ENCODE measurements at places on chromosomes 12 and 14.
A peak's percentile ranks its signal among the peaks of the same experiment; 100 is the strongest.

DNA sequence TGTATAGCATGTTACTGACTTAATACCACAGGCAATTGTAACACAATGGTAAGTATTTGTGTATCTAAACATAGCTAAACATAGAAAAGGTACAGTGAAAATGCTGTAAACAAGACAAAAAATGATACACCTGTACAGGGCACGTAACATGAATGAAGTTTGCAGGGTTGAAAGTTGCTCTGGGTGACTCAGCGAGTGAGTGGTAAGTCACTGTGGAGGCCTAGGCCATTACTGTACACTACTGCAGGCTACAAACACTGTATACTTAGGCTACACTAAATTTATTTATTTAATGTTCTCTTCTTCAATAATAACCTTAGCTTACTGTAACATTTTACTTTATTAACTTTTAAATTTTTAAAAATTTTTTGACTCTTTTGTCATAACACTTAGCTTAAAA is 158.4 kb downstream of the IPO8 start:
- DNase-seq = no peak

GRCh38 chr14:54768501-54769129 is 134.0 kb downstream of the GCH1 start:
- DNase-seq = no peak

GRCh38 chr14:68696266-68696665 is 96.6 kb downstream of the ZFP36L1 start:
- no peak for DNase-seq

DNA sequence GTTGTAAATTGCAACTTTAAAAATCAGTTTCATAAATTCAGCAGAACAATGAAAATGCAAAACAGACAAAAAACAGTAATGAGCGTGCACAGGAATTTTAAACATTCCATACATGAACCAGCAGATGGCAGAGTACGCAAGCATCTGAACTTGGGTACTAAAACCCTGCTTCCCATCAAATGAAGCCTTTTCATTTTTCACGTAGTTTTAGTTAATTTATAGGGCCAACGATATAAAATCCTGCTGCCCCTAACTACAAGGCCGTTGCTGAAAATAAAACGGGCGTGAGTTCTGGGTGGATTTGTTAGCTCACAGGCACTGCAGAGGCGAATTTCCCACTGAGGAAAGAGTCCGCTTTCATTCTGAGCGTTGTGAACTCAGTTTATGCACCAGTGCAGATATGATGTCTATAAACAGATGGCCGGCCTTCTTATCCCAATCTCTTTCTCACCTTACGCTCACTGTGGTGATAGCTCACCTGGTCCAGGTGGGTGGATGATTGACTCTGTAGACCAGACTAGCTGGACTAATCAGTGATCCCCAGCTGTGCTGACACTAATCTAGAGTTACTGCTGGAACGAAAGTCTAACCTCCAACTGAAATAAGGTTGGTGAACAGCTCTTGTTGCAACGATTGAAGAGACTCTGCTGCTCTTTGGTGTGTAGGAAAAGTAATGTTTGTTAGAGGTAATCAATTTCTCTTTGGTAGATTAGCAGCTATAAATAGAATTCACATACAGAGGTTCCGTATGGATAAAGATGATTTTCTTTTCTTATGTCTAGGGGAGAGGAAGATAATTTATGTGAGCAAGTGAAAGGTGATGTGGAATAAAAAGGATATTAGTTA is 89.2 kb downstream of the PDZRN4 start:
- DNase-seq = peak; percentile 29

DNA sequence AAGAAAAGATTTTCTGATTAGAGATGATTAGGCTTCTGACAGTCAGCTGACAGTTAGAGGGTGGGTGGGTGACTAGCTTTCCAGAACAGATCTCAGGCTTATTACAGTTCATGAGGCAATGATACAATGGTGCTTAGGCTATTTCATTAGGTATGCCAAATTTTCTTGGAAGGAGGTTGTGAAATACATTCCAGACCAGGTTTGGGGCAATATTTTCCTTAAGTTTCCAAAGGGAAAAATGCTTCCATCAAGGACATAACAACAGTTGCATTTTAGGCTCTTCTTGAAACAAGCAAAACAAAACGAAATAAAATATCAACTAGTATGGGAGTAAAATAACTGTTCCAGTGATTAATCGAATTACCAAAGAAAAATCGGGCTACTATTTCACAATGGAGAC is 59.3 kb upstream of the CNTN1 start:
- no peak for DNase-seq

GRCh38 chr12:110108309-110109036 is 15.7 kb upstream of the IFT81 start:
- DNase-seq = no peak

GRCh38 chr14:78752518-78753188 is 582.5 kb downstream of the NRXN3 start:
- DNase-seq = no peak

- peak; percentile 98 for DNase-seq
These were observed at the start of gene CD63 for GRCh38 chr12:55728939-55729818. Gene CD63 (minus strand): TSS chr12:55729009. CDS start chr12:55728341, 668 bp downstream.

- DNase-seq = no peak
These were observed 127.3 kb upstream of the TMPO start for GRCh38 chr12:98388126-98388525.

GRCh38 chr12:12691549-12691948 is 4.4 kb downstream of the GPR19 start:
- DNase-seq = peak; percentile 27

GRCh38 chr14:94975366-94975765 is 182.0 kb downstream of the DICER1 start:
- DNase-seq = no peak

GRCh38 chr12:132545164-132545953 is 55.4 kb downstream of the FBRSL1 start:
- no peak for DNase-seq

- DNase-seq = no peak
These were observed 373.1 kb upstream of the DDHD1 start for GRCh38 chr14:53526200-53526599.

DNA sequence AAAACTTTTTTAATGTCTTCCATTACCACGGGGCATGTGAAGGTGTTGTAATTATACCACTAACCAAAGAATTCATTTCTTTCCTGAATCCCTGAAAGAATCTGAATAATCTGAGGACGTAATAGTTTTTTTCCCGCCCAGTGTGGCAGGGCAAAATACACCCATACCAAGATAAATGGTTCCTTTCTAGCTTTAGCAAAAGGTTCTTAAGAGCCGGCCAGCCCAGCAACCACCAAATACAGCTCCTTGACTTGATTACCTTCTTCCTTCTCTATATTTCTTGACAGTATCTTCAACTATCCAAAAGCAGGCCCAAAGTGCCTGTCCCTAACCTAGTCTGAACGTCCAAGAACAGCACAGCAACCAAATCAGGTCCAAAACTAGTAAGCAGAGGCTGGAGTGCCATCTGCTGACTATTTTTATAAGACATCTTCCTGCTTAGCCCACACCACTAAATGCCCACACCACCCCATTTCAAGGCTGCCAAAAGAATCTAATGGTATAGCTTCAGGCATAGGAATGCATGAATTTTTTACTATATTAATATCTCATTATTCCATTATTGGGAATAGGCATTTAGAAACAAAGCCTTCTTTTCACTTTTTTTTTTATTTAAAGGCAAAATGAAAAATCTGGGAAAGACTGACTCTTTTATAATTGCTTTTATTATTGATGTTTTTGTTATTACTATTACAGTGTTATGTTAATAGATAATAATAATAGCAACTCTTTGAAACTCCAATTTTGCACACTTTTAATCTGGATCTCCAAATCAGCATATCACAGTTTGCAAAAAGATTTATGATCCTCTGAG is 524.4 kb downstream of the MED13L start:
- DNase-seq = peak; percentile 24

GRCh38 chr12:124497658-124498057 is 69.8 kb downstream of the NCOR2 start:
- DNase-seq = peak; percentile 76

- DNase-seq = no peak
These were observed 104.4 kb upstream of the PRB2 start for GRCh38 chr12:11499806-11500187.

GRCh38 chr14:51616256-51616655 is 35.5 kb upstream of the FRMD6 start:
- no peak for DNase-seq

DNA sequence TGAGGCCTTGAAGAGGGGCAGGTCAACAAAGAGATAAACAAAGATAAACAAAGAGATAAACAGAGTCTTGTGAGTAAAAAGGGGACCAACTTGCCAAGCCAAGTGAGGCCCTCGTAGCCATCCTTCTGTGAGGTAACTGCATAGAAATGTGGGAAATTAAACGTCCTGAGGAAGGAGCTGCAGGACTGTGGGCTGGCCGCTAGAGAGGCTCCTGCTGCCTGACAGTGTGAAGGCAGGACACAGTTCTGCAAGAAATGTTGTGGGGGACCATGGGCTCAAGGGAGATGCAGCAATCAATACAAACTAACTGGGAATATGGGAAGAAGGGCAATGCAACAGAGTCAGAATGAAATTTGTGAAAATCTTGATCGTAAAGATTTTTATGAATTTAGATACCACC is 91.9 kb downstream of the SLC8A3 start:
- DNase-seq = no peak

DNA sequence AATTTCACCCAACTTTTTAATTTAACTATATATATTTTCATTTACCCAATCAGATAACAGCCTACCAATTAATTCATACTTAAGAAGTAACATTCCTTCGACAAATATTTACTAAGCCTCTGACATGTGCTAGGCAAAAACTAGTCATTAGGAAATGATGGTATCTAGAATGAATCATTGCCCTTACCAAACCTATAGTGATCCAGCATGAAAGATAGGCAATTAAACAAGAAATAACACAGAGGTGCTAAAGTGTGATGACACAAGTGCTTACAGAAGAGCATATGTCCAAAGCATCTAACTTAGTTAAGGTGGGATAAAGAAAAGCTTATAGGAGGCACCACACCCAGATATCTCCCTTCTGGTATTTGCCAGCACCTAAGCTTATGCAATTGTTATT is 166.5 kb upstream of the RASSF8 start:
- DNase-seq = no peak

DNA sequence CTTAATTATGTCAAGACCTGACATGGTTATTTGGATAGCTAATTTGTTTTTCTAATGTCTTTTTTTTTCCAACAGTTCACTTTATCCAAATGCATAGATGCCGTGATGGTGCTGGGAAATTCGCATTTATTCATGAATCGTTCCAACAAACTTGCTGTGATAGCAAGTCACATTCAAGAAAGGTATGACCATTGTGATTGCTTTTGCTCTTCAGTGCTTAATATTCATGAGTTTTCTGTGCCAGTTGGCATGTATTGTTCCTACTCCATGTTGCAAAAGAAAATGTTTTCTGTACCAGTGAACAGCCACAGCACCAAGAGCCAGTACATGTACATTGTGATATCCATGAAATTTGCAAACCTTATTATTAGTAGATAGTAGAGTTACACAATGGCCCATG is 11.8 kb downstream of the GTF2H3 start:
- DNase-seq = no peak

DNA sequence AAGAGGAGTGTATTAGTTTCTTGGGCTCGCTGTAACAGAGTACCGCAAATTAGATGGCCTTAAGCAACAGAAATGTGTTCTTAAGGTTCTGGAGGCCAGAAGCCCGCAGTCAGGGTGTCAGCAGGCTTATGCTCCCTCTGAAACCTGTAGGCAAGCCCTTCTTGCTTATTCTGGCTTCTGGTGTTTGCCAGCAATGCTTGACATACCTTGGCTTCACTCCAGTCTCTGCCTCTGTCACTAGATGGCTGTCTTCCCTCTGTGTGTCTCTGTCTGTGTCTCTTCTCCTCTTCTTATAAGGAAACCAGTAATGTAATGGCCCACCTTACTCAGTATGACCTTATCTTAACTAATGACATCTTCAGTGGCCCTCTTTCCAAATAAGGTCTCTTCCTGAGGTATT is 85.1 kb downstream of the DERA start:
- DNase-seq = no peak

DNA sequence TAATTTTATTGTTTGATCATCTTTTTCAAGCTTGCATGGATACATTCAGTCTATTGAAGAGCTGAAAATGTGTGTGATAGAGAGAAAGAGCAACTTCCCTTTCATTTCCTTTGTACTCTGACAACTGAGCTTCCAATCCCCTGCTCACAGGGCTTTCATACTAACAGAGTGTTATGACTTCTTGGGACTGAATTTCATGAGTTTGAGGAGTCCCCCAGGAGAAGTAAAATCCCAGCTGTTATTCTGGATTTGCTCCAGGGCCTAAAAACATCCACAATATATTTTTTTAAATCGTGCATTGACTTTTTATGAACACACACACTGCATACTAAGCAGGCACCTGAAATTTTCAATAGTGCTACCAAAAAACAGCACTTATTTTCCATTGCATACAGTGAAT is 195.8 kb upstream of the CAND1 start:
- DNase-seq = no peak

DNA sequence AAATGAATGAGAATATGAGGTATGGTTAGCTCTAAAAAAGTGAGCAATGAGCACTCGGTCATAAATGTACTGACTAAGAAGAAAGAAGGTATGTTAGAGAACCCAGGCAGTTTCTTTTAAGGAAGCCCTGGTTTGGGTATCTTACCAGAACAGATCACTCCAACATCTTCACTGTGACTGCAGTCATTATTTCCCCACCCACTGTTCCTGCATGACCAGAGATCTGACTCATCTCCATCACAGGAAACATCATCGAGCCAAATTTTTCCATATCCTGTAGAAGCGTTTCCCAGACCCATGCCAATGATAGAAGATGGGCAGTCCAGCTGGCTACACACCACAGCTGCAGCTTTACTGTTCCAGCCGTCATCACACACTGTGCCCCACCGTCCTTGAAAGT is 48.0 kb downstream of the CD163L1 start:
- no peak for DNase-seq

- no peak for DNase-seq
These were observed 43.4 kb upstream of the CHST11 start for GRCh38 chr12:104413330-104413729.

GRCh38 chr12:34253674-34254073 is 231.4 kb downstream of the ALG10 start:
- DNase-seq = no peak

DNA sequence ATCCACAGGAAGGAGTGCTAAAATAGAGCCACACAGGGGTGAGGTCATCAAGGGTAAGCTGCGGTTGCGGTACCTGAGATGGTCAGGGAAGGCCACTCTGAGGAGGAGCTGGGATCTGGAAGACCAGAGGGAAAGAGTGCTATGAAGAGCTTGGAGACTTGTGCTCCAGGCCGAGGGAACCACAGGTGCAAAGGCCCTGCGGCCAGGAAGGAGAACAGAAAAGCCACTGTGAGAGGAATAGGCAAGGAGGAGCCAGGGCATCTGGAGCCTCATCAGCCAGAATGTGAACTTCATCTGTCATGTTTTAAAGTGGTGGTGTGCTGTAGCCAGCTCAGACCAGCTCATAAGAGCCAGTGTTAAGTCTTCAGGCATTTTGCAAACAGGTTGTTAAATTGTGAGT is 5.5 kb upstream of the CCDC197 start:
- no peak for DNase-seq

DNA sequence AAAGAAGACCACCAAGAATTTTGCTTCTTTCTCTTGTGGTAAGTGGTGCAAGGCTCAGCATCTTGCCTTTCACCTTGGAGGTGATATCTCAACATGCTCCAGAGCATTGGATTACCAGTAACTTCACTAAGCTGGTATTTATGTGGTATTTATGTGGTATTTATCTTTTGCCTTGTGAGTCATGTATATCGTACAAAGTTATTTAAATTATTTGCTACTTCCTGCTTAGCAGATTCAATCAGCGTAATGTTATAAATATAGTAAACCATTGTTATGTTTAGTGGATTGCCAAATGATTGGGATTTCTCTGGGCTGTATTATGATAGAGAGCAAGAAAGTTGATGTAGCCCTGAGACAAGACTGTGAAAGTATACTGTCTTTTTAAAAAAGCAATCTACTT is 366.4 kb downstream of the IPO8 start:
- no peak for DNase-seq
